ENCODE measurements at places on chromosomes 4 and X.

GRCh38 chrX:9758021-9758638 is 7.5 kb downstream of the GPR143 start:
- DNase-seq: no peak

GRCh38 chrX:123436512-123437136 is 252.5 kb downstream of the GRIA3 start:
- DNase-seq: no peak

DNA sequence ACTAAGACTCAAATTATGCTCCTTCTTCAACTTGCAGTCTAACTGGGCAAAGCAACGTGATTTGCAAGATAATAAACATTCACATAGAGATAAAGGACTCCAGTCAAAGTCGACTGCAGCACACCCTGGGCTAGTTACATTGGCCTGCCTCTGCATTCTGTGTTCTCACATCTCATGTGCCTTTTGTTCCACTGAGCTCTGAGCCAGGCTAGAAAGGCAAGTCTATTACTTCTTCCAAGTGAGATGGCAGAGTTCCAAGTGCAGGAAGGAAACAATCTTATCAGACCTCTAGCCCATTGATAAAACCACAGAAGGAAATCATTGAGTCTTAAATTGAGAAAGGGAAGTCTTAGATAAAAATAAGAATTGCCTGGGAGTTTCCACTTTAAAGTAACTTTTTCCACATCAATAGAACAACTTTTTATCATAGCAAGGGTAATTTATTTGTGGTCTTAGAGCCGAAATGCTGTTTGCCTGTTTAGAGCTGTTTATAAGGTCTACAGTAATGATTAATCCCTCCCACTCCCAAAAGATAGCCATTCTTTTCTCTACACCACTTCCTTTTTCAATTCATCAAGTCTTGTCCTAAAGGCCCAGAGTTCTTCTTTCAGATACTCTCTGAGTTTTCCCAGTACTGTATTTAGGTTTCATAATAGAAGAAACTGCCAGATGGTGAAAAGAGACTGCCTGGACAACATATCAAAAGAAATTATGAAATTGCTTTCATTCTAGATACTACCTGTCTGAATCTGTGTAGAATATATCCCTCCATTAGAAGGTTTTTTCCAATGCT is 200.2 kb downstream of the GUCY2F start:
- no peak for DNase-seq

DNA sequence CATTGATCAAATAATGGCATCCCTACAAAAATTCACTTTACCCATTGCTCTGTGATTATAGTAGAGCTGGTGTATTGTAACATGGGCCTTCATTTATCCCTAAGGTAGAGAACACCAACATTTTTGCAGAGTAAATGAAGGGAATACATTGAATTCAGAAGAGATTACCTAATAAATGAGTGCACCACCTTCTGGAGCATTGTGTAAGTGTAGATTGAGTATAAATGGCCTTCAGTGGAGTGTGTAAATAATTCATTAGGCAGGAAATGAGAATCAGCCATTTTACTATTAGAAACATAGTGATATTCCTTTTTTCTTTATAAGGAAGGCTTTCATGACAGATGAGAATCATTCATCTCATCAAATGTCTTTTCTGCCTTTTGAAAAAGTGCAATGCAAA is 155.8 kb downstream of the FAM47B start:
- DNase-seq: no peak

DNA sequence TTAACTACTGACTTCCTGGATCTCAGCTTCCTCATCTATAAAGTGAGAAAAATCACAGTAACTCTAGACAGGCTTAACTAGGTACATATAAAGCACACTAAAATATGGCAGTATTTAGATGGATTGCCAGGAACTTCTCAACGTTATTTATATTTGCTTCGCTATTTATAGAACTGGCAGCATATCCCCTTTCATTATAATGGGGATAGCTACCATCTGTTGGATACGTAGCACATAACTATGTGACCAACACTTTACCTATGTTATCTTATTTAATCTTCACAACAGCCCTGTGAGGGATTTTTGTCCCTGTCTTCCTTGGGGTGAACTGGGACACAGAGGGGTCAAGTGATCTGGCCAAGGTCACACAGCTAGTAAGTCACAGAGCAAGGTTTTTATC is 64.6 kb downstream of the ENPEP start:
- no peak for DNase-seq

DNA sequence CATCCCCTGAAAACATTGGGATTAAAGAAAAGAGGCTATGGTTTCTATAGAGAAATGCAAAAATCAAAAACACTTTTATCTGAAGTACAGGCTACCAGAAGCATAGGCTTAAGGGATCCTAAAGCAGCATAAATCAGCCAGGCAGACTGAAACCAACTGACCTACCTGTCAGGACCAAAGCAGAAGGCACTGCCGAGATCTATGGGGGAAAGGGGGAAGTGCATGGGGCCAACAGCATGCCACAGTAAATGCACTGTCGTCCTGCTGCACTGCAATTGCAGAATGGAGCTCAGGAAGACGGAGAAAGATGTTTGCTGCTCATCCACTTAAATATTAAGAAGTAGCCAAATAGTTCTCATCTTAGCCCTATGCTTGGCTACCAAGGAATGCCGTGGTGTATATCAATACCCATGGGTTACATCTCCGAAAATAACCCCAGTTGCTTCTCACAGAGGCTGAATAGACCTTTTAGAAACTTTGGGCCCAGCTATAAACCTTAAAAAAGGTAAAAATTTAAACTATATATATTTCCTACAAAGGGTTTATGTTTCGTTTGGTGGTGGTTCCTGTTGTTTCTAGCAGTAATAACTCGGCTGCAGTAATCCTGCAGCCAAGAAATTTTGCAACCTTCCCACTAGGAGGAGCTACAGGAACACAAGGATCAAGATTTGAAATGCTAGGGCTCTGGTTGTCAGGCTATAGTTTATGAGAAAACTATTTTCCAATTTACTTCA is 312.2 kb upstream of the DIAPH2 start:
- no peak for DNase-seq

DNA sequence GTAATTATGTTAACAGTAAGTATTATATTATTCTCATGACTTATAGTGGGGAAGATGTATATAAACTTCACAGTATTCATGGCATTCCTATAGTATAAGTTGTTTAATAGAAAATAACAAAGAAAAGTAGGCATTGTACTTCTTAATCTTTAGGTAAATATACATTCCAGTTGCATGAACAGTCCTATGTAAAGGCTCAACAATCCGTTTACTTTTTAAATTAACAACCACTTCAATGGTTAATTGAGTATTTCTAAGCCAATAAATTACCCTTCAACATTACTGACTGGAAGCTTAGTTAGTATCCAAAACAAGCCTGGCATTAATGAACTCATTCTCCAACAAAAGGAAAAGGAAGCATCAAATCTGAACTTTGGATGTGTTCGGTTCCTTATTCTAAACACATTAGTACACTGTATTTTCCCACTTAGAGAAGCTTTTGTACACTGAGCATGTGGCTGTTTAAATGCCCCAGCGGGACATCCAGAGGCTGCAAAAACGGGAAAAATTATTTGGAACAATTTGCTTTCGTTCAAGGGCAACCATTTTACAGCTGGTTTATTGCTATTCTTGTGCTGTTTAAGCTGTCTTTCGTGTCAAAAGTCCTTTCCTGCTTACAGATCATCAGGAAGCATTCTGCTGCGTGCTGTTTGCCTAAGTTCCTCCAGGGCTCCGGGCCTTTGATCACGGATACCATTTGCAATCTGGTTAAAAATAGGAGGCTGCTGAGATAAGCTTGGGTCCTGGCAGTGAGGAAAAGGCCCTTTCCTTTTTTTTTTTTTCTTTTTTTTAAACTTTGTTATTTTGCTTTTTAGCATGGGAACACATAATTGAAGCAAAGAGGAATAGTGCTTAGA is 460.3 kb downstream of the SPRY1 start:
- no peak for DNase-seq

DNA sequence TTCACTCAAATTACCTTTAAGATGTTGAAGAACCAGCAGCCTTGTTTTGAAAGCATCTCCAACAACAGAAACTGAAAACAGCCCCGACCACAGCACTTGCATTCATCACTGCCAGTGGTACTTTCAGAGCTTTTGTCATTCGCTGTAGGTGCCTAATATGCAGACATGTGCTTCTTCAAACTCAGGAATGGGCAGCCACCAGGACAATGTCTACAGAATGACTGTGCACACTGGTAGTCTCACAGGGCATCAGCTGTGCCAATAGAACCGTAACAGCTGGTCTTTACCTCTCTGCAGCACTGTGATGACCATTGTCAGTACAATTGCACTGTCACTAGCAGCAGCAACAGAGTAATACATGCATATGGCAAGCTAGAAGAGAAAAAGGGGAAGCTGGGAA is 1149.7 kb downstream of the STPG2 start:
- no peak for DNase-seq

- DNase-seq: no peak
These were observed 29.1 kb downstream of the PHOX2B start for GRCh38 chr4:41719417-41719816.

DNA sequence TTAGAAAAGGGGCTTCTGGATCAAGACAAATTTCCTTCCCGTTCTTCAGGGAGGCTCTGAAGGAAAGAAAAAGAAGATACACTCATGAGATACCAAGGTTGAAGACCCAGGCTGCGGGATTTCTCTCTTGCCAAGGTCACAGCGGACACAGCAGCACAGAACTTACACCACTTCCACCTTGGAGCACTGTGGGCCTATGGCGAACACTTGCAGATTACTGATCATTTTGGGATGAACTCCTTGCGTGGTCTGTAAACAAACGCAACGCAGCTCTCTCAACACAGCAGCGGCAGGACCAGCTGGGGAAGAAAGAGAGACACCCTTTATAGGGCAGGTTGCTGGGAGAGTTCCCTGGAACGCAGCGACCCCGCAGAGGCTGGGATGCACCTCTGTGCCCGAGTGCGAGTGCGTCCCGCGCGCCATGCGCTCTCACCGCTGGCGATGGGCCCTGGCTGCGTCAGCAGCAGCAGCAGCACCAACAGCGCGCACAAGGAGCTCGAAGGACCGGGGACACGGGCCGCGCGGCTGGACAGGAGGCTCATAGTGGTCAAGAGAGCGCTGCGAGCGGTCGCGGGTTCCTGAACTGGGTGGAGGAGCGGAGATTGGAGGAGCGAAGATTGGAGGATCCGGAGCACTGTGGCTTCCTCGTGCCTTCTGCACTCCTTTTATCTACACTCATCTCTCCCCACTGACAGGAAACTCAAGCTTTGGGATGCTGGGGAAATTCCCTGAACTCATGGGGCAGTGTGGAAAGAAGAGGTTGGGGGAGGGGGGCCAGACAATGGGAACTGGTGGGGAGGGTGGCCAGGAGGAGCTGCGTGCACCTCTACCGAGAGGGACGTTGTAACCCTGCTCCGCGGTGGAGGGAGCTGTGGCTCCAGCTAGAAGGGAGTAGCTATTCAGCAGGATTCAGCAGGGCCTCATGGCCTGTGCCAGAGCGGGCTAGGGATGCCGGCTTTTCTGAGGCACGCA is at the start of gene CXCL5:
TSS of gene CXCL5 (minus strand) at position 638 of the 972 bp plus-strand sequence. CDS start at position 542, 96 bp downstream.
- DNase-seq: no peak

DNA sequence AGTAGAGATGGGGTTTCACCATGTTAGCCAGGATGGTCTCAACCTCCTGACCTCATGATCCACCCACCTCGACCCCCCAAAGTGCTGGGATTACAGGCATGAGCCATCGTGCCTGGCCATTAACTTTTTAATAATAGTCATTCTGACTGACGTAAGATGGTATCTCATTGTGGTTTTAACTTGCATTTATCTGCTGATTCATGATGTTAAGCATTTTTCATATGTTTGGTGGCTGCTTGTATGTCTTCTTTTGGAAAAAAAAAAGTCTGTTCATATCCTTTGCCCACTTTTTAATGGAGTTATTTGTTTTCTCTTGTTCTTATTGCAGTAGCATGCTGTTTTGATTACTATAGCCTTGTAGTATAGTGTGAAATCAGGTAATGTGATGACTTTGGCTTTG is 45.8 kb downstream of the ANXA10 start:
- no peak for DNase-seq

GRCh38 chr4:16544251-16544721 is 318.0 kb upstream of the TAPT1 start:
- DNase-seq: no peak

DNA sequence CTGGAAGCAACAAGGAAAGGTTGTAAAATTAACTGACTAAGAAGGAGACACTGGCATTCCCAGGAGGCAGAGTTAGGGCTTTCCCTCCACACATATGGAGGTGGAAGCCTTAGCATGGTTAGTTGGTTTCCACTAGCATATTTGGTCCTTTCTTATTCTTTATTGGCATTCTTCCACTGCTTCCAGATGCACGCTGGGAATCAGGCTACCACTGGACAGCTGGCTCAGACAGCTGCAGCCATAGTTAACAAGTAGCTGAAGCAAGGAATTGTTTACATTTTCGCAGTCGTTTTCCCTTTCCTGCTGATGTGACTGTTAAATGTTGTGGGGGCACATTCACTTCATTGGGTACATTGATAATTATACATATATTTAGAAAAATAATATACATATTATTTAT is 169.2 kb downstream of the GRIA2 start:
- no peak for DNase-seq

DNA sequence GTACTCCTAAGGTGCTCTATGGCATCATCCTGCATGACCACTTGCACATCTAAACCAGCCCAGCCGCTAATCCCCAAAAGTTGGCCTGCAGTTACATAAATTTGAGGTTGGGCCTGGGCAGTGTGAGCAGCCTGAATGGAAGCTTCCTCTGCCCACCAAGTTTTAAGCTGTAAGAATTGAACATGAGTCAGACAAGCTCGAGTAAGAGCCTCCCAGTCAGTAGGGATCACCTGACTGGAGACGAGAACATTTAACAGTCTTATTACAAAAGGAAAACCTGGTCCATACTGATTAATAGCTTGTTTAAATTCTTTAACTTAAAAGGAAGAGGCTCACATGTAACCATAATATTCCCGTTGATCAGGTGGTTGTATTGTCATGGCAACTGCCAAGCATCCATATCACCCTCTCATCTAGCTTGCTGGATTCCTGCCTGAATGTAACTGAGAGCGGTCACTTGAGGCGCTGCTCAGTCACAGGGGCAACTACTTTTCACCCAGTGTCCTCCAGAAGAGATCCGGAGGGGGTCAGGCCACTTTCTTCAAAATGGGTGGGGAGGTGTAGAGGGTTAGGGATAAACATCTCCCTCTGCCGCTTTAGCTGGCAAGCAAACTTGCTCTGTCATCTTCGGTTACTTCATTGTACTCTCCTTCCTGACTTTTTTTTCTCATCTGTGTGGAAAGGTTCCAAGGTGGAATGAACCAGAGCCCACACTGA is 56.6 kb upstream of the WDR1 start:
- DNase-seq: no peak

GRCh38 chrX:110414273-110414672 is 55.6 kb downstream of the RTL9 start:
- no peak for DNase-seq

- no peak for DNase-seq
These were observed 41.5 kb downstream of the SMARCA5 start for GRCh38 chr4:143554728-143555597.

DNA sequence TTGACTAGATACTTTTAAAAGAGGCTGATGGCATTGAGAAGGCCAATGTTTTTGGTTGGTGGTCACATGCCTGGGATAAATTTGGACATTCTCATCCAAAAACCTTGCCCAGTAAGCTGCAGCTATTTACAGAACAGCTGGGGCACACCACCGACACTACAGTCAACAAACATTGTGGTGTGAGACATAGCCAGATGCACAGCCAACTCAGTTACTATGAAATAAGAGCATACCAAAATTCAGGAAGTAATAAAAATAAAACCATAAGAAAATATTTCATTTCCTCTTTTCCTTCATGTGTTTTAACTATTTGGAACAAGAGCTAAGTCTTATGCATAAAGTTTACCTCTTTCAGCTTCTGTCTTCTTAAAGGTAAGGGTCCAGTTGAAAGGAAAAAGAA is 8.8 kb downstream of the PPM1K start:
- DNase-seq: no peak

Measured in stimulated activated CD8-positive, alpha-beta memory T cell treated with anti-CD3 and anti-CD28 coated beads, Interleukin-15, amount 100 ng/mL, for 1 hour (primary cell).